G401 (cell line): ENCODE measurements at places on chromosomes 3 and 15.

DNA sequence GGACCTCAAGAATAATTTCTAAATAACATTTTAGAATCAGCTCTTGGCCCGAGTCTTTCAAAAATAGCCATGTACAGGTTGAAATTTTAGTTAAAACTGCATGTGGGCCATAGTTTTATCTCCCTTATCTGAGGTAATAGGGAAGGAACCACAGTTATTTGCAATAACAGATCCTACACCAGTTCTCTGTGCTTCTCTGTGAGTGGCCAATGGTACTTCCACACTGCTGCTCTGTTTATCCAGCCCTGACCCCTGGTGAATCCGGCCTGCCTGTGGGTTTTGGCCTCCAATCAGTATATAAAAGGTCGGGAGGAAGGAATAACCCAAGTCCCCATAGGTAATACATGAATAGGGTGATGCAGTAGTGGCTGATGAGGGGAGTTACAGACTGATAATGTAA is 48.0 kb upstream of the TNIK start:
- DNase-seq = no peak

GRCh38 chr3:27360113-27361078 is 8.8 kb downstream of the NEK10 start:
- no peak for DNase-seq

GRCh38 chr3:46008058-46008457 is 12.4 kb upstream of the FYCO1 start:
- DNase-seq = no peak

GRCh38 chr3:64223791-64224745 is 1.2 kb downstream of the PRICKLE2 start:
- DNase-seq = no peak
